ENCODE measurements at places on chromosomes 4 and X. TPM values are rescaled to one million over a fixed set of nuclear protein-coding genes. Genes with fewer than 3 reads are reported as not detected.

Gene CXorf38
- 11.1 TPM for total RNA-seq

GRCh38 chr4:55020131-55020530 lies 105.3 kb downstream of the KDR start:
- DNase-seq, result no peak

DNA sequence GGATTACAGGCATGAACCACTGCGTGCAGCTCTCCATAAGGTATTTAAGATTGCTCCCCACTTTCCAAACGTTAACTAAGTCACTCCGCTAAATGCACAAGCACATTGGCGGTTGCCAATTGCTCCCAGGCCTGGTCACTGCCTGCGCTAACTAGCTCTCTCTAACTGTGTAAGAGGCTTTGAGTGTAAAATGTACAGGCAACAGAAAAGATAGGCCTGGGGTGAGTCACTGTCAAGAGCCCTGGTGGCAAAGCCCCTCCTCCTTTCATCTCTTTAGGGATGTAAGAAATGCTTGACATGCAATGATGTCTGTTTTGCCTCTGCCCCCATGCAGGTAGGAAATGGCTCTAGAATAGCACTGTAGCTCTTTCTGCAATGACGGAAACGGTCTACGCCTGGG lies 329.7 kb upstream of the GATB start:
- no peak for DNase-seq

DNA sequence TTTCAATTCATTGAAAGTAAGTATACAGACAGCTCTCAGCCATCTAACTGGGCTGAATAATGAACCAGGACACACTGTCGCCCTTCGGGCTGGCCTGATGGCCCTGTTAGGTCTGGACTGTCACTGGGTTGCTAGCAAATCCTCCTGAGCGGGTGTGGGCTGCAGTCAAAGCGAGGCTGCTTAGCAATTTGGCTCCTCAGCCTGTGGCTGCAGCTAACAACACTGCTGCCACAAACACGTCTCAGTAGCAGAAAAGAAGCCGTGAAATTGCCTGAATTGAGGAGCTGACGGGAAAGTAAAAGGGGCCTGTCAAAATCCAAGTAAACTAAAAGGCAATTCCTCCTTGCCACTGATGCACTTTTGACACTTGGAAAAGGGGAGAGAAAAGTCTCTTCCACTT lies 72.8 kb downstream of the SMIM20 start:
- no peak for DNase-seq

DNA sequence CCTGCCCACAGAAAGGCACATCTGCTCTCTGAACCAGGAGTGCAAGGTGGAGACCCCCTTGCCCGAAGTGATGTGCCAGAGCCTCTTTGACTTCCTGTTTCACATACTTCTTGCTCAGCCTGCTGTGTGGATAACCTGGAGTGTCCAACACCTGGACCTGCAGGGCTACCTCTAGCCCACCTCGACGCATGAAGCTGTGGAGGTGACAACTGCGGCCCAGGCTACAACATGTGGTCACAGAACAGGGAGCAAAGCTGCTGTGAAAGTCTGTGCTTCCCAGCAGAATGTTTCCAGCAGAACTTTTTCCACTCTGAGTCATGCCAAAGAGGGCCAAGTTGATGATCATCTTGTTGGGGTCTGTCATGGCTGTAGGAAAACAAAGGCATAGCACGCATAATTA lies 1.5 kb downstream of the GIMD1 start:
- DNase-seq, result no peak

- DNase-seq, result no peak
Measured at GRCh38 chr4:101356928-101357327, 9.6 kb upstream of the PPP3CA start.

Gene TASL
- total RNA-seq, result 3.2 TPM

All from aorta (tissue), 5 donors.